GM12865 (cell line): ENCODE measurements at places on chromosomes 12 and 14.

- peak; percentile 64 for DNase-seq
These were observed 60.8 kb downstream of the SAMD4A start for GRCh38 chr14:54627540-54628363.

GRCh38 chr12:103672401-103673119 lies 85.5 kb downstream of the STAB2 start:
- DNase-seq = no peak

DNA sequence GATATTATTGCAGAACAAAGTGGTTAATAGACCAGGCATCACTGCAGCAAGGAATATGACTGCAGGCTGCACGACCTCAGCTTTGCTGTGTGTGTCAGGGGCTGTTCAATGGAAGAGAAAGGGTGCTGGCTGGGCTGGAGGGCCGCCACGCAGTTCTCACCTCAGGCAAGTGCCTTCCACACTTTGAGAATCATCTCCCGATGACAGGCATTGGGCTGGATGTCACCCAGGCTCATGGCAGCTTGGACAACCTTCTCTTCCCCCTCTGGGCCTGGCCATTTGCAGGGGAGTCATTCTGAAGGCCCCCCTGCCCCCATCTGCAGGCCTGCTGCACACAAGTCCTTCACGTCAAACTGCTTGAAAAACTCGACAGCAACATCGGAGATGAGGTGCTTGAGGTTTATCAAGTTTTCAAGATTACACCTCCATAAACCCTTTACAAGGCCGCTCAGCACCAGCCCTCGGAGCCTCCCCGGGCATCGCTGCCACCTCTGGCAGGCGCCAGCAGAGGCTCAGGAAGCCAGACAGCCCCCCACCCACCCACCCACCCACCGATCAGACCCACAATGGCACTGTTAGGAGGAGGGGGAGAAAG lies 165.9 kb upstream of the GSC start:
- no peak for DNase-seq

GRCh38 chr12:13530966-13531365 lies 334.4 kb downstream of the EMP1 start:
- no peak for DNase-seq

GRCh38 chr12:52442600-52443061 lies 8.5 kb upstream of the KRT75 start:
- DNase-seq = no peak

DNA sequence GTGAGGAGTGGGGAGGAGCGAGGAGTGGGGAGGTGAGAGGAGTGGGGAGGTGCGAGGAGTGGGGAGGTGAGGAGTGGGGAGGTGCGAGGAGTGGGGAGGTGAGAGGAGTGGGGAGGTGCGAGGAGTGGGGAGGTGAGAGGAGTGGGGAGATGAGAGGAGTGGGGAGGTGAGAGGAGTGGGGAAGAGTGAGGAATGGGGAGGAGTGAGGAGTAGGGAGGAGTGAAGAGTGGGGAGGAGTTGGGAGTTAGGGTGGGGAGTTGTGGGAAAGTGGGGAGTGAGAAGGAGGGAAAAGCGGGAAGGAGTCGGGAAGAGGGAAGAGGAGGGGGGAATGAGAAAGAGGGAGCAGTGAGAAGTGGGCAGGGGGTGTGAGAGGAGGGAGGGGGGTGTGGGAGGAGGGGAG lies 86.1 kb downstream of the B4GALNT3 start:
- no peak for DNase-seq

DNA sequence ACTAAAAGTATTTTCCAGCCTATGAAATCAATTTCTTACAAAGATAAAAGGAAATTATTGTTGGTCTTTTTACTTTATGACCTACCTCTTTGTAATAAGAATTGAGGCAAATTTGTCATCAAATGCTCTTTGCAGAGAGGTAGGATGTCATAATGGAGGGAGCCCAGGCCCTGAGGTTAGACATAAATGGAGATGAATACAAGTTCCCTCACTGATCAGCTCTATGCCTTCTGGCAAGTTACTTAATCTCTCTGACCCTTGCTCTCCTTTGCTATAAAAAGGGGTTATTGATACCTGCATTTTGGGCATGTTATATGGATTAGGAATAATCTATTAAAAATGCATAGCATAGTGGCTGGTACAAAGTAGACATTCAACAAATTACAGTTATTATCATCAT lies 146.9 kb upstream of the KRR1 start:
- DNase-seq = no peak

DNA sequence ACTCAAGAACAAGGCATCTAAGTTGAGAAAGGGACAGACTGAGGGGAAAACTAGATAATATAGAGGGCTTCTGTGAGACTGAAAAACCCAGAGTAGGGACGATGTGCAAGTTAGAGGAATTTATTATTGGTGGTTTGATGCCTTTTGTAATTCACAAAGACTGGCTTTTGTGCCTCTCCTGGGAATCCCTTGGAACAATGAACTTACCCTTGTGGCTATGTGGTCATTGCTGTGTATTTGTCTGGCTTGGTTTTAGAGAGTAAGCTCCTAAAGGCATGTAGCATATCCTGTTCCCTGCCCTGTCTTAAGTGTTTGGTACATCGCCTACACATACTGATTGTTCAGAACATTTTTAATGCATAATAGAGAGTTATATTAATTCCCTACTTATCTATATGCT lies 26.6 kb downstream of the DCN start:
- no peak for DNase-seq

GRCh38 chr14:71532790-71533189 lies 399.4 kb upstream of the RGS6 start:
- peak; percentile 33 for DNase-seq

- DNase-seq = no peak
These were observed 250.1 kb downstream of the ADGRD1 start for GRCh38 chr12:131203666-131204415.

DNA sequence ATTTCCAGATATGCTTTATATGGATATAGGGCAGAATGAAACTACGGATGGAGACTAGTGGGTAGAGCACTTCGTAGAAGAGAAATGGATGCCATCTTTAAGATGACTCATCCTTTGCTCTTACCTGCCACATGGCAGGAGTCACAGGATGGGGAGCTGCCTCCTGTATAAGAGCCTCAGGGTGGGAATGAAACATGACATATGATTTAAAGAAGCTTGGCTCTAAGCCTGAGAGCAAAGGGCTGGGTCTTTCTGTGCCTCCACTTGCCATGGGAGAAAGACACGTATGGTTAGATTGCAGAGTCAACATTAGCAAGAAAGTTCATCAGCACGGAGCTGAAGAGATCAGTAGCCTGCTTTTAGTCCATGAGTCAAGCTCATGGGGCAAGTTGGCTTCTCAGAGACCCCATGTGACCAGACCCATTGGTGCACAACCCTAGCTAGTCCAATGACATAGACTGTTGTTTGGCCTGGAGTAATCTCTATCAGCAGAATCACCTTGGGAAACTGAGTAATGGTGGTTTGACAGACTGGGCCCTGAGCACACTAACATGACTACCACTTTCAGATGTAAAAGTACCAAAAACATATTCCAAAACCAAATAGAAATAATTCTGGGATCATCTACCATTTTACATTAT lies 38.1 kb upstream of the IL22 start:
- DNase-seq = no peak

- no peak for DNase-seq
These were observed 36.0 kb upstream of the FAR2 start for GRCh38 chr12:29113101-29113500.

DNA sequence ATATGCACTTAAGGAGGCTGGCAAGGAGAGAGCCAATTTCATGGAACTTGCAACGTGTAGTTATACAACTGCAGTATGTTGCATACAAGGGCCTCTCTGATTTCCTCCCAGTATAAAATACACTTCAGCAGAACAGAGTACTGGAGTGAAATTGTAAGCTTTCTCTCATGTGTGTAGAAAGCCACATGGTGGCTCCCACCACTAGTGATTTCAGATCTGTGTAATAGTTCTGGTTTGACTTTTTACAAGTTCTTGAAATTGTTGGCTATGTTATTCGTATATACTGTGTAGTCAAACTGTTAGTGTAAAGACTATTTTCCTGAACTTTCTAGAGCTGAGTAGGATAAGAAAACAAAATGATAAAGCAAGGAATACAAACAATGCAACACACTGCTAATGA lies 16.4 kb upstream of the LMO3 start:
- DNase-seq = peak; percentile 42

DNA sequence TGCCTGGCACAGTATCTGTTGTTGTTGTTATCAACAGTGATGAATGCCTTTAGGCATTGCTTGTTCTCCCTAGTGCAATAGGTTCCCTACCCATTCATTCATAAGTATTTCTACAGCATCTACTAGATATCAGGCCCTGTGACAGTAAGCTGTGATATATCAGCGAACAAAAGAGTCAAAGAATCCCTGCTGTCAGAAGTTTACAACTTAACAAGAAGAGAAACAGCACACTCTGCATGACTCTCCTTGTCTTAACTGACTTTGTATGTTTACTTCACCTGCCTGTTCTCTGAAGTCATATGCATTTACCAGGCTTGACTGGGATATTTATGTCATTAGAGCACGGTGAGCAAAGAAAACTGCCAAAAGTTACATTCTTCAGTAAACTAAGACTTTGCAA lies 452.2 kb upstream of the RPL10L start:
- DNase-seq = no peak

- DNase-seq = no peak
These were observed 25.5 kb downstream of the ATF7 start for GRCh38 chr12:53600490-53601295.

GRCh38 chr14:48970943-48971342 lies 615.2 kb downstream of the RPS29 start:
- no peak for DNase-seq

- DNase-seq = no peak
These were observed 136.0 kb upstream of the IFNG-AS1 start for GRCh38 chr12:67853204-67853603.

DNA sequence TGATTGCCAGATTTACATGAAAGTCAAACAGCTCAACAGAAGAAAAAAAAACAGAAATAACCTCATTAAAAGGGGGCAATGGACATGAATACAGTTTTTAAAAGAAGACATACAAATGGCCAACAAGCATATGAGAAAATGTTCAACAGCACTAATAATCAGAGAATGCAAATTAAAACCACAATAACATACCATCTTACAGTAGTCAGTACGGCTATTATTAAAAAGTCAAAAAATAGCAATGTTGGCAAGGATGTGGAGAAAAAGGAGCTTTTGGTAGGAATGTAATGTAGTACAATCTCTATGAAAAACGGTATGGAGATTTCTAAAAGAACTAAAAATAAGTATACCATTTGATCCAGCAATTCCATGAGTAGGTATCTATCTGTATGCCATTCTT lies 272.1 kb downstream of the CEP128 start:
- no peak for DNase-seq

DNA sequence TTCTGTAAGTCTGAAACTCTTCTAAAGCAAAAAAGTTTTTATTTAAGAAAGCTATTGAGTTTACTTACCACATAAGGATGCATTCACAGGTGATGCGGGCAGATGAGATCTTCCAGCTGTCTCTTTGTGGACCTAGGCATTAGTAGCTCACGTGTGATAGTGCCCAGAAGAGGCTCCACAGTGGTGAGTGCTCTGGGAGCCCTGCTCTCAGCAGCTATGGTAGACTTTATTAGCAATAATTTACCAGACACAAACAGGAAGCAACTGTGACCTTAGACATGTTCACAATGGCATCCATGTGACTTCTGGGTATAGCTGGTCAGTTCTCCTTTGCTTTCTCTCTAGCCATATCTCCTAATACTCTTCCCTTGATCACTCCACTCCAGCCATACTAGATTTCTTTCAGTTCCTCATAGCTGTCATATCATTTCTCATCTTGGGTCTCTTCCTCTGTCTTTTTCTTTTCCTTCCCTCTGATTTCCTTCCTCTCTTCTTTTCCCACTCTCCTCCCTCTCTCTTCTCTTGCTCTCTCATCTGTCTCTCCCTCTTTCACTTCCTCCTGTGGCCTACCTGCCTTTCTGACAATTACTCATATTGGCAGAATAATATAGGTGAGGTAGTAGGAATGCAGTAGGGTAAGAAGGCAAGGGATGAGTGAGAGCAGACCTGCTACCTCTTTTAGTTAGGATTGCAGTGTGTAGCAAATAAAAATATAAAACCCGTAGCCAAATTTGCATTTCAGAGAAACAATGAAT lies 75.2 kb upstream of the SCAF11 start:
- DNase-seq = peak; percentile 48

GRCh38 chr14:68014771-68015170 lies 195.2 kb downstream of the RAD51B start:
- DNase-seq = no peak

DNA sequence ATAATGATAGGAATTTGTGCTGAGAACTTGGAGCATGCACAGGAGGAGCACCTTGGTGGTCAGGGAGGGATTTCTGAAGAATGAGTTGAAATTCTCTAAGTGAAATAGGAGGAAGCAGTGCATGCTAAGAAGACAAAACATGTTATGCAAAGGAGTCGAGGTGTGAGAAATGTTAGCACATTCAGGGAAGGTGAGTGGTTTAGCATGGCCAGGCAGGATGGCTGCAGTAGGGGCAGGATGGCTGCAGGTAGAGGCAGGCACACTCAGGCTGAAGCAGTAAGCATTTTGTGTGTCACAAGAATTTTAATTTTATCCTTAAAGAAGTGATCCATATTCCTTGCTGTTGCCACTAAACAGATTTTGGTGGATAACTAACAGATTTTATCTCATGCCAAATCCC lies 46.3 kb downstream of the CATSPERB start:
- DNase-seq = no peak

GRCh38 chr14:75493592-75494087 lies 28.6 kb upstream of the BATF start:
- no peak for DNase-seq

GRCh38 chr12:1970331-1970900 lies 33.8 kb downstream of the DCP1B start:
- no peak for DNase-seq

DNA sequence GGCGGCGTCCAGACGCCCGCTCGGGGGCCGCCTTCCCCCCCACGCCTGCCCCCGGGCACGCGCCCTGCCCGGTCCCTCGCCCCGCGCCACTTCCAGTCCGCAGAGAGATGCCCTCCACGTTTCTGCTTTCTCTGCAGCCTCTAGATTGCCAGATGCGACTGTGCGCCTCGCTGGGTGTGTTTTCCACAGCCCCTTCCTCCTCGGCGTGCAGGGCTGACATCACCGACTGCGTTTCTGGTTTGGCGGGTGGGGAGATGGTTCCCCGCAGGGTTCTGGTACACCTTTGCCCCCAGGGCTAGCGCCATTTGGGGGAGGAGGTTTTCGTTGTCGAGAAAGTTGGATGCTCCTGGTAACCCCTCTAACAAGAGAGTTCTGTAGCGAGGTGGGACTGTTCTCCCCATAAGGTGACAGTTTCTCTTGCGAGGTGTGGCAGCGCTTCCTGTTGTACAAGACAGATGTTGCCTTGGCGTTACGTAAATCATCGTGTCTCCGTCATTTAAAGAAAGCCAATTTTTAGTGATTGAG lies 1.5 kb downstream of the CALM1 start:
- DNase-seq = peak; percentile 62
